ENCODE measurements at places on chromosomes 13 and 19. TPM values are rescaled to one million over a fixed set of nuclear protein-coding genes. Genes with fewer than 3 reads are reported as not detected.

The ZNF560 gene
- 0.10 TPM for polyA plus RNA-seq

The FXYD3 gene
- polyA plus RNA-seq, result not detected

The CEACAM4 gene
- not detected for polyA plus RNA-seq

The ZNF208 gene
- polyA plus RNA-seq, result not detected

The LRRC63 gene
- polyA plus RNA-seq, result 0.03 TPM

The MARCHF2 gene
- polyA plus RNA-seq, result 57.2 TPM

GRCh38 chr13:100668408-100668807 lies 6.2 kb downstream of the TMTC4 start:
- H3K36me3 ChIP-seq, result peaks cover 45% of the 10 kb centered on the region
- H3K27ac ChIP-seq, result no peak overlapping the region
- no peak for DNase-seq
- H3K4me1 ChIP-seq, result peaks cover 9% of the 10 kb centered on the region
- no peaks in the 10 kb centered on the region for H3K27me3 ChIP-seq

- H3K4me1 ChIP-seq, result peaks cover 7% of the 10 kb centered on the region
- H3K4me3 ChIP-seq, result no peak overlapping the region
- H3K36me3 ChIP-seq, result peaks cover 13% of the 10 kb centered on the region
- no peak for DNase-seq
These were observed 4.9 kb upstream of the USE1 start for GRCh38 chr19:17210296-17210695.

DNA sequence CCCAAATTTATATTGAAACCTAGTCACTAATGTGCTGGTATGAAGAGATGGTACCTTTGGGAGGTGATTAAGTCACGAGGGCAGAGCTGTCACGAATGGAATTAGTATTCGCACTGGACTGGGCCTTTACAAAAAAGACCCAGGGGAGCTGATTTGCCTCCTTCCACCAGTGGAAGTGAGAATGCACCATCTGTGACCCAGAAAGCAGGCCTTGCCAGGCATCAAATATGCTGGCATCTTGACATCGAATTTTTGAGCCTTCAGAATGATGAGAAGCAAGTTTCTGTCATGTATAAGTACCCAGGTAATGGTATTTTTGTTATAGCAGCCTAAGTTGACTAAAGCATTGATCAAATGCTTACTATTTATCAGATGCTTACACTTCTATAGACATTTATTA lies 373.6 kb downstream of the FGF14 start:
- no peaks in the 10 kb centered on the region for H3K27me3 ChIP-seq
- no peak for DNase-seq
- no peak overlapping the region for H3K4me3 ChIP-seq

- no peaks in the 10 kb centered on the region for H3K27me3 ChIP-seq
- no peak overlapping the region for H3K27ac ChIP-seq
- H3K36me3 ChIP-seq, result no peaks in the 10 kb centered on the region
- no peaks in the 10 kb centered on the region for H3K4me1 ChIP-seq
These were observed 174.7 kb downstream of the GPC5 start for GRCh38 chr13:91572944-91573598.

DNA sequence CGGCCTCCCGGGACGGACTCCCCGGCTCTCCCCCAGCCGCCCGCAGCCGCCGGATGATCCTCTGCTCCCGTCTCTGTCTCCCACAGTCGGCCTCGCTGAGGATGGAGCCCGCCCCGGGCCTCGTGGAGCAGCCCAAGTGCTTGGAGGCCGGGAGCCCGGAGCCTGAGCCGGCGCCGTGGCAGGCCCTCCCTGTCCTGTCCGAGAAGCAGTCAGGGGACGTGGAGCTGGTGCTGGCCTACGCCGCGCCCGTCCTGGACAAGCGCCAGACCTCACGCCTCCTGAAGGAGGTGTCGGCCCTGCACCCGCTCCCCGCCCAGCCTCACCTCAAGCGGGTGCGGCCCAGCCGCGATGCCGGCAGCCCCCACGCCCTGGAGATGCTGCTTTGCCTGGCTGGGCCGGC lies 6.8 kb downstream of the ADAT3 start:
- H3K27me3 ChIP-seq, result no peaks in the 10 kb centered on the region
- no peak overlapping the region for H3K4me3 ChIP-seq
- DNase-seq, result no peak
- no peaks in the 10 kb centered on the region for H3K4me1 ChIP-seq

DNA sequence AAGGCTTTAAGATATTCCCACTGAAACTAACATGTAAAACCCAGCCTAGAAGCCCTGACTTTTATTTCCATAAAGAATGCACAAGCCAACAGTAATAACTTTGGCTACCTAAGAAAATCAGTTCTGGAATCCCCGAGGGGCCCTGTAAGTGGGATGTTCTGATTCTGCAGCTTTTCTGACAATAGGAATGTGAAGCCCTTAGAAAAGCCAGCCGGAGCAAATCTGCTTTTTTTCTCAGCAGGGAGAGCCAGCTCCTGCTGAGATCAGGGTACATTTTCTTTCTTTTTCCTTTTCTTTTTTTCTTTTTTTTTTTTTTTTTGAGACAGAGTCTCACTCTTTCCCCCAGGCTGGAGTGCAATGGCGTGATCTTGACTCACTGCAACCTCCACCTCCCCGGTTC lies 8.0 kb upstream of the GARRE1 start:
- no peak for DNase-seq
- no peak overlapping the region for H3K4me3 ChIP-seq
- H3K27me3 ChIP-seq, result no peaks in the 10 kb centered on the region
- H3K27ac ChIP-seq, result no peak overlapping the region
